ENCODE measurements at places on chromosomes 3 and 15.

- DNase-seq = no peak
Observed at GRCh38 chr3:189404024-189404423, 227.2 kb upstream of the TP63 start.

DNA sequence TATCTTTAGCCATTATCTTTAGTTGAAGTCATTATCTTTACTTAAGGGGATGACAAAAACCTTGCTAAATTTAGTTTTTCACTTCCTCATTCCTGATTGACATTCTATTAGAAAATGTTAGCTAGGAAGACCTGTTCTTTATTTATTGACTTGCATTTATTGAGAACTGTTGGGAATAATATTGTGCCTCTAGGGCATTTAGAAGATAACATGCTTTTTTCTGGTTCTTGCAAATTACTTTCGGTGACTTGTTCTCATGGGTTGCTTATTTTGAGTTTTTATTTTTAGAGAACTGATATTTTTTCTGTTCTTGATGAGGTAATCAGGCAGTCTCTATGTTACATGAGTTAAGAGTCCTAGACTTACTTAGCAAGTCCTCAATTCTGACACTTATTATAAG, 48.3 kb upstream of the CTDSPL start:
- DNase-seq = no peak

DNA sequence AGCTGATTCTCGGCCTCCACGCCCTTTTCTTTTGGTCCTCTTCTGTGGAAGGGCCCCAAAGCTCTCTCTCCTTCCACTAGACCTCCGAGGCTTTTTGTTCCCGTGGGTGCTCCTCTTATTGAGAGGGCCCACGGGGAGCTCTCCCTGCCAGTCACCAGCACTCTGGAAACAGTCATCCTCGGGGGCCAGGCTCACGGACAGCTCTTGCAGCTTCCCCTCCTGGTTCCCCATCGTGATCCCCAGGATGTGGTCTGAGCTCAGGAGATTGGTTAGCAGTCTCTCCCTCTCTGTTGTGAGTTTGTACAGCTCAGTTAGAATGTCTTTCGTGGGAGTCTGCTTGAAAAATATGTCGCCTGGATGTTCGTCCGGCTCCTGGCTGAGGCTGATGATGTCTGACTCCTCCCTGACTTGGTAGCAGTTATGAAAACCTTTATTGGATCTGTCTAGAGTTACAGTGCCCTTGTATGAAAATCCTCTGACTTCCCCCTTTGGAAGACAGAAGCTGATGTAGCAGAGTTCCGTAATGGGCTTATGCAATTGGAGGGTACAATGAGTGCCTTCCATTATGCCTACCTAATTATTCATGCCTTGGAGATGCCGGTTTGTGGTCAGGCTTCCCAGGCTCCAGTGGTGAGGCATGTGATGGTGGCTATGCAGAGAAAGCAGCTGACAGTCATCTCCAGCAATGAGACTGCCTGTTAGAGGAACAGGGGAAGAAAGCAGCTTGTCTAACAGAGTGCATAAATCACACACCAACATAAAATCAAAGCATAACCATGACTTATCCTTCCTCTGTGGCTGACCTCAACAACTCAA, 40.0 kb downstream of the FMN1 start:
- no peak for DNase-seq

DNA sequence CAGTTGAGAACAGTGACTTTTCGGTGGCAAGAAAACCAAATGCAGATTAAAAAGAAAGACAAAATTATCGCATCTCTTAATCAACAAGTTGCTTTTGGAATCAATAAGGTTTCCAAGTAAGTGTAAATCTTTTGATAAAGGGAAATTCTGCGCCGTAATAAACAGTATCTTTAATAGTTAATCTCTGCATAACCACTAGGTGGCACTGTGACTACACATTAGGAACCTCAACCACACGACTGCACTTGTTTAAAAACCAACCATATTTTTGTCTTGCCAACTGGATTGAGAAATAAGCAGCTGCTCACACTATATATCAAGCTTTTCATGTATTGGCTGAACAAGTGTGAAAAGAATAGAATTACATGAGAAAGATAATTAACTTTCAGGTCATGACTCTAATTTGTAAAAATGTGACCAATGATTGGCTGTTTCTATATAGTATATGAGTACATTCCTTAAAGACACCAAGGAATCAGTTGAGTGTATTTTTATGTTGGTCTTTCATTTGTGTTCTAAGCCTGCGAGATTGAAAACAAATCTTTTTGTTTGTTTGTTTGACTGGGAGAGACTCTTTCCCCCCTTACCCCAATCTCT, 72.7 kb downstream of the DZIP3 start:
- DNase-seq = peak; percentile 35

DNA sequence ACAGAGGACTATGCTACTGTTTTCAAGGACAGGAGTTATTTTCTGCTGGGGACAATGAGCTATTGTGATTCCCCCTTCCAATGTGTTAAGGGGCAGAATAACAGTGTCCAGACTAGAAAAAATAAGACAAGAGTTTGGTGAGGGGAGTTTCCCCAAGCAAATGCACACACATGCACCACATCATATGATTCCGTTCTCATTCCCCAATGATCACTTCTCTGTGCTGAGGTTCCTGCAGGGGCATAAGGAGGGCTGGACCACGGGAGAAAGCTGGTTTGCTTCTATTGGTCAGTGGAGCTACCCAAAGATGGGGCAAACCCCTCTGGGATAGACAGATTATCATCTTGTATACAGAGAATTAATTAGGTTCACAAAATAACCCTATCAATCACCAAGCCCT, 80.6 kb downstream of the RBPMS2 start:
- no peak for DNase-seq

GRCh38 chr15:32778391-32779176, 60.8 kb downstream of the GREM1 start:
- DNase-seq = no peak

GRCh38 chr3:148866261-148866660, 1.2 kb downstream of the CPA3 start:
- DNase-seq = no peak

GRCh38 chr3:149967086-149967685, 3.5 kb downstream of the PFN2 start:
- peak; percentile 65 for DNase-seq

DNA sequence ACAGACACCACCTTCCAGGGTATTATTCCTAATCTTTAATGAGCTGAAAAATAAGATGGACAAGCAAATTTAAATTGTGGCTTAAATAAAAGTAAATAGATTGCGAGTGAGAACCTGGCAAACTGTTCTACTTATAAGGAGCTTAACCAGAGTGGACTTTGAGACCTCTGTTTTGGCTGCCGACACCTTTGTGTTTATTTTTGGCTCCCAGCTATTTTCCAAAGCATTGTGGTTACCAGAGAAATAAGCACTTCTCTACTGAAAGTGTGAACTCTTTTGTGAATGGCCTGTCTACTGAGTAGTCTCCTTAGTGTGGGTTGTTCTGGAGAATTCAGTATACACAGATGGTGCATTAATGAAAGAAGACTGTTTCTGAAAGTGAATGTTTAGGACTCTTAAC, 109.4 kb downstream of the ATP8B4 start:
- DNase-seq = no peak

GRCh38 chr3:171309906-171310359, 150.3 kb downstream of the TNIK start:
- DNase-seq = no peak

DNA sequence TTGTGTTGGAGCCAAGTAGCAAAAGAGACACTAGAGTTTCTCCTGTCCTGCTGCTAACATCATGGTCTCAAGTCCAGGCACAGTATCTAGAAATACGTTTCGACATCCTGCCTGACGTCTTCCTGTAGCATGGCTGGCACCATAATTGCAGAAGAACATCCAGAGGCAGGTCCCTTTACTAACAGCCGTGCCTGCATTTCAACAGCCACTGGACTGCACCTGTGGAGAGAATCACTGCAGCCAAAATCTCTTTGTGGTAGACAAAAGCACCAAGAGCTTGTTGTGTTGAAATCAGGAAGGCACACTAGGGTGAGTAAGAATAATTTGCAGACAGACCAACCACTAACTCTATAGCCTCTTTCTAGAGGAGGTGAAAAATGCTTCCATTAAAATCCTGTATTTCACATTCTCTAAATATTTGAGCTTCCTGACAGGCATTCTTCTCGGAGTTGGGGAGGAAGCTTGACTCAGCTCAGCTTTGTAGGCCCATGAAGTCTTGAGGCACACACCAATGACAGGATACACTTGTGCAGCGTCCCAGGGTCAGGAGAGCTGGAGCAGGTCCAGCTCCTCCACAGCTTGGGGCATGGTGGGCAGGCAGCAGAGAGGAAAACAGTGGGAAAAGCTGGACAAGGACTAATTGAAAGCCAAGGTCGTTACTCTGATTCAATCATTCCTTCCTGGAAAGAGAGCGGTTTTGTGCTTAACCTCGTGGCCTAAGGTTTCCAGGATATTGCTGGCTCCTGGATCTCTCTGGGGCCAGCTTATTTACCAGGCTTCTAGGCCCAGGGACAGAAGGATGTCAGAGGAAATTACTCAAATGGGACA, 244.9 kb downstream of the FAM43A start:
- no peak for DNase-seq

DNA sequence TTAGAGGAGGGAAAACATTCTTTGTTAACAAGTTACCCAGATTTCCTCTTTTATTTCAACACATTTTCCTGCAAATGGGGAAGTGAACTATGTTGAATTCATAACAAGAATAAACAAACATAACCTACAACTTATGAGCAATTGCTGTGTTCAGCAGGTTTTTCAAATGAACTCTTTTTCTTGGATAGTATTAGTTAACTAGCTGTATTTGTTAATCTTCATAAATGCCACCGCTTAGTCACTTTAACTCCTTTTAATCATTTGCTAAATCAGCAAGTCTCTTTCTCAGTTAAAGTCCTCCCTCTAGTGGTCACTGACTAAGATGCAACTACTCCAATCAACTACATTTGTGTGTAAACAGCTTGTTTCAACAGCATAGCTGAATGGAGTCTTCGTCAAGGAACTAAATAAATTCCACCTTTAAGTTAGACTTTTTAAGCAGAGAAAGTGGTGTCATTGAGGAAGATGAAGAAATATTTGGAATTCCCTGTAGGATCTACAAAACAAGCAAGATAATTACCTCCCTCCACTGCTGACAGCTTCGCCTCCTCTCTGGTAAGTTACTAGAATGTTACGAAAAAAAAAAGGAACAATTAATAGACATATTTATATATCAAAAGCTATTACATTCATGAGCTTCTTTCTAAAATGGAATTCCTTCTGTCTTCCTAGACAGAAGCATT, 1122.0 kb downstream of the ROBO1 start:
- no peak for DNase-seq

DNA sequence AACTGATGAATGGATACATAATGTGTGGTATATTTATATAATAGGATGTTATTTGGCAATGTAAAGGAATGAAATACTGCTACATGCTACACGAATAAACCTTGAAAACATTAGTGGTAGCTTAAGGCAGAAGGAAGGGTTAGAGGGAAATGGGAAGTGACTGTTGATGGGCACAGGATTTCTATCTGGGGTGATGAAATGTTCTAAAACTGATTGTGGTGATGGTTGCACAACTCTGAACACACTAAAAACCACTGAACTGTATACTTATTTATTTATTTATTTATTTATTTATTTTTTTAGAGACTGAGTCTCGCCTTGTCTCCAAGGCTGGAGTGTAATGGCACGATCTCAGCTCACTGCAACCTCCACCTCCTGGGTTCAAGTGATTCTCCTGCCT, 24.8 kb upstream of the SHISA5 start:
- DNase-seq = no peak

DNA sequence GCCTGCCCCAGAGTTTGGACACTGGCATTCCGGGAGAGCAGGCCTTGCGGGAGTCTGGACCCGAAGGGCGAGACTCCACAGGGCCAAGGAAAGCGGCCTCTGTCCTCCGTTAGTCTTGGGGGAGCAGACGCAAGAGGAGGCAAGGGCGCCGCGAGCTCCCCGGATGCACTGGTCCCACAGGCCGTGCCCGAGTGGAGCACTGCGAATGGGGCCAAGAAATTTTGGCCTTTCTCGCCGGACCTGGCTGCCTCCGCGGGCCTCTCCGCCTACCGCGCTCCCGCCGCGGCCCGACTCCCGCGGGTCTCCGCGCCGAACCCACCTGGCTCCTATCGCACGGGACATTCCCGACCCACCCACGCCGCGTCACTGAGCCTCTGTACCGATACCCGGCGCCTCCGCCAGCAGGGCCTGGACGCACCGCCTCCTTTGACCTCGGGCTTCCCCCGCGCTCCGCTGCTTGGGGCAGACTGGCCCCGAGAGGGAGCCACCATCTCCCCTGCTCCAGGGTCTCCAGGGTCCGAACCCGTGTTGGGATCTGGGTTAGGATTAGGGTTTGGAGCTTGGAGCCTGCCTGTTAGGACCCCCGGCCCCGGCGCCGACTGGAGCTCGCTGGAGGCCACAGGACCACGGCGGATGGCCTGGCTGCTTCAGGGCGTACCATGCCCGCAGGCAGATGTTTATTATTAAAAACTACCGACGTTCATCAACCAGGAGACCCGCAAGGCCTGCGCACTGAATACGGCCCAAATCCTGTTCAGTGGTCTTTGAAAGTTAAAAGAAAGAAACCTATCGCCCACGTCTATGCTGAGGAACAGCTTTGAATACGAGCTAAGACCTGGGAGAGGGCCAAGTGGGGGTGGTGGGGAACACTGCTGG, 11.7 kb downstream of the SHOX2 start:
- no peak for DNase-seq
